ENCODE measurements at places on chromosomes 1 and 21.

- no peak for DNase-seq
Observed at GRCh38 chr1:213968146-213968825, 19.5 kb upstream of the PROX1 start.

- no peak for DNase-seq
Observed at GRCh38 chr1:116912846-116913245, 3.1 kb downstream of the PTGFRN start.

GRCh38 chr1:72230746-72231145 lies 51.6 kb downstream of the NEGR1 start:
- DNase-seq = no peak

DNA sequence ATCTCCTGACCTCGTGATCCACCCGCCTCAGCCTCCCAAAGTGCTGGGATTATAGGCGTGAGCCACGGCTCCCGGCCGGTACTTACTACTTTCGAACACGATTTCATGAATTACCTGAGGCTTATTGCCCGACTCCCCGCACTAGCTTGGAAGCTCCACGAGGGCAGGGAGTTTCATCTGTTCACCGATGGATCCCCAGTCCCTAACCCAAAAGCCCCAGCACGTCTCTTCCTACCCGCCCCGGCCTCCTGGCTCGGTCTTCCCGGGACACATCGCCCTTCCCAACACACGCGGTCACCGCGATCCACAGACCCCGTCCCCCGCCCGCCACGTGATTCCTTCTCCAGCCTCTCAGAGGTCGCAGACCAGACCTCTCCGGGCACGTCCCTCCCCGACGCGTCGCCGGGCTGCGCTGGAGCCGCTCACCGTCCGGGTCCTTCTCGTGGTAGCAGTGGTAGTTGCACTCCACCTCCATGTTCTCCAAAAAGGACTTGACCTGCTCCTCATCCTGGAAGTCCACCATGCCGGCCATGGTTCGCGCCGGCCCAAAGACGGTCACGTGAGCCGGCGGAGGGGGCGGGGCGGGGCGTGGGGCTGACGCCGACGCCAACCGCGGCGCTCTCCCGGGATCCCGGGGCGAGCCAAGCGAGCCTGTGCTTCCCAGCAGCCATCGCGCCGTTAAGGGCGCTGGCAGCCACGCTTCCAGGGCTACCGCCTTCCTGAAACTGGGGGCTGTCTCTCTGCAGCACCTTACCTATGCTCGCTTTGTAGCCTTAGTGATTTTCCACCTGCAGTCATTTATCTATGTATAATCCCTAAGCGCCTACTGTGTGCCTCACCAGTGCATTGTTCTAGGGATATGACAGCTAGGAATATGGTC lies at the start of gene COA7:
COA7 (minus strand) TSS at position 553 of the 880 bp plus-strand sequence; CDS start at position 532, 21 bp downstream.
- peak; percentile 55 for DNase-seq

DNA sequence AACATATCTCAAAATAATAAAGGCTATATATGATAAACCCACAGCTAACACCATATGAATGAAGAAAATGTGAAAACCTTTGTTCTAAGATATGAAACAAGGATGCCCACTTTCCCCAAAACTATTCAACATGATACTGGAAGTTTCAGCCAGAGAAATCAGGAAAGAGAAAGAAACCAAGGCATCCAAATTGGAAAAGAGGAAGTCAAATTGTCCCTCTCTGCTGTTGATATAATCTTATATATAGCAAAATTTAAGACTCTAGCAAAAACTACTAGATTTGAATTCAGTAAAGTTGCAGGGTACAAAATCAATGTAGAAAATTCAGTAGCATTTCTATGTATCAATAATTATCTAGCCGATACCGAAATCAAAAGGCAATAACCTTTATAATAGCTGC lies 4.3 kb upstream of the OR10Z1 start:
- no peak for DNase-seq

DNA sequence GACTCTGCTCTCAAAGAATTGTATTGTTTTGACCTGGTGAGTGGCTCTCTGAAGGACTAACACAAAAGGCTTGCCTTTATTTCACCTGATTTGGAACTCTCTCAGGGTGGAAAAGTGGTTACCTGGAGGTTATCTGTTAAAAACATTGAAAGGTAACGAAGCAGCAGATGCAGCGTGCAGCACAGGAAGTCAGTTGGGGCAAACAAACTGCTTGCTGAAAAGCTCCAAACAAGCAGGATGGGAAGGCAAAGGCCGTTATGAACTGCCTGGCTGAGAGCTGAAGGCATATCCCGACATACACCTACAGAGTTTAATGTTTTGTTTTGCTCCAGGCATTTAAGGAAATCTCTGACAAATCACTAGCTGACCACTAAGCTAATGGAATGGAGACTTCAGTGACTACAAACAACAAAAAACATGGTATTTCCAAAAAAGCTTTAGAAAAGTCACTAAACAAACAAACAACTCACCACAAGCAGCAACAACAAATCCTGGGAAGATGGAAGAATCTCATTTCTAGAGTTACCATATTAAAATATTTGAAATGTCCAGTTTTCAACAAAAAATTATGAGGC lies 44.3 kb upstream of the BATF3 start:
- no peak for DNase-seq

DNA sequence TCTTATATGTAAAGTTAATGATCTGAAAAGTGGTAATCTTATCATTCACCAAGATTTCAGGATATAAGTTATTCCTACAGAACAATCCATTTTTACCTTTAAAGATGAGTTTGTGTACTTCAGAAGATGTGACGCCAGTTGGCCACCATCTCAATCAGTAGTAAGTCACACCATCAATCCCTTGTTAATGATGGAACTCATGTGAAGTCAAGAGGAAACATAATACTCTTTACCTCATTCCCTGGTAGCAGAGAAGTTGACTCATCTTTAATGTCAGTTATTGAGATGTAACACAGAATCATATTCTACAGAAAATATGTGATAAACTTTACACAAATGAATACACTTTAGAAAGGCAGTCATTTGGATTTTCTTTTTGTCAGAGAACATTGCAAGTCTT lies 38.2 kb downstream of the MRPL39 start:
- peak; percentile 46 for DNase-seq

All from CD4-positive, alpha-beta T cell treated with Interleukin-4 for 4 hours (primary cell).